HuH-7 (cell line): ENCODE measurements at places on chromosomes 7 and 10.
A peak's percentile ranks its signal among the peaks of the same experiment; 100 is the strongest.

DNA sequence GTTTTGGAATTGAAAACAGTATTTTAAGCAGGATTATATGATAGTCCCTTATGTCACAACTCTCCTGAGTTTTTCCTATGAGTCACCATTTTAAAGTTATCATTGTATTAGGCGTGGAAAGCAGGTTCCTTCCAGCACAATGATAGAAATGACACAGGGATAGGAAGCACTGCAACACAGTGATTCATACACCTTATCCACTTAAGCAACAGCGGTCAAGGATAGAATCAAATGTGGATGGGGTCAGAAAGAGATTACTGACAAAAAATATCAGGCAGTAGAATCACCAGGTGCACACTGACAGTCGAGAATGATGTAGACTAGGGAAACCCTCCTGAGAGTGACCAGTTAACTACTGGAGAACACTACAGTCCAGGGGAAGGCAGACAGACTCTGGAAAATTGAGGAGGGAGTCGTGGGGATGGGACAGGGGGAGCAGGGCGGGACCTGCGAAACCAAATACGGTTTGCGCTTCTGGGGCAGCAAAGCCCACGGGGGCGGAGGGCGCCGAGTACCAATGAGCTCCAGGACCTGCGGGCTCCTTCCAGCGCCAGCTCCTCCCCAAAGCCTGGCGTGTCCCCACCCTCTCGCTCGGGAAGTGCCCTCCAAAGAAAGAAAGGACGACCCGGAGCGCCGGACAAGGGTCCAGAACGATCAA is 479 bp downstream of the PNPLA8 start:
- peak; percentile 73 for DNase-seq

DNA sequence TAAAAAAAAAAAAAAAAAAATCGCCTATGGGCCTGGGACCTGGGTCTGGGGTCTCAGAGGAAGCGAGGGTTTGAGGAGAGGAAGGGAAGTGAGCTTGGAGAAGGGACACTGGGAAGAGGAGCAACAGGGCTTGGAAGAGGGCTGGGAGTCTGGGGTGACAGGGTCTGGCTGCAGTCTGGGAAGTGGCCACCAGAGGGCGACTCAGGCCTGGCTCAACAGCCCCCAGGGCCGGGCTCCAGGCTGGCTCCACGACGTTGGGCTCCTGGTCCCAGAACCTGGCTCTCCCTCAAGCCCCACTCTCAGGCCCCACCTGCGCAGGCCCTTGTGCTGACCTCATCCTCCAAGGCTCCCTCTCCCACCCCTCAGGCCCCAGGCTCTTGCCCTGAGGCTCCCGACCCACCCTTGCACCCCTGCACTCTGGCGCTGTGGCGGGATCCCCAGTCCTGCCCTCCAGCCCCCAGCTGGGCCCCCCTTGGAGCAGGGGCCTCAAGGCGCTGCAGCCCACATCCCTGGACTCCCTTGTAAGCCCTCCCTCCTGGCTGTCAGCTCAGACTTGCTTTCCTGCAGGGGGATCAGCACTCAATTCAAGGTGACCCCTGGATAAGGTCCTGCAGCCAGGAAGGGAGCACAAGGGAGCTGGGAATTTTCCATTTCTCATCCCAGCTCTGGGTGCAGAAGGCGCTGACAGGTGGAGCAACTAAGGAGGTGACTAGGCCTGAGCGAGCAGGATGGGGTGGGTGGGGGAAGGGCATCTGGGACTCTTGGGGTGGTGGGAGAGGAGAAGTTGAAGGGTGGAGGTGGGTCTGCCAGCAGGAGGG is 5.4 kb upstream of the SPACDR start:
- peak; percentile 98 for DNase-seq

DNA sequence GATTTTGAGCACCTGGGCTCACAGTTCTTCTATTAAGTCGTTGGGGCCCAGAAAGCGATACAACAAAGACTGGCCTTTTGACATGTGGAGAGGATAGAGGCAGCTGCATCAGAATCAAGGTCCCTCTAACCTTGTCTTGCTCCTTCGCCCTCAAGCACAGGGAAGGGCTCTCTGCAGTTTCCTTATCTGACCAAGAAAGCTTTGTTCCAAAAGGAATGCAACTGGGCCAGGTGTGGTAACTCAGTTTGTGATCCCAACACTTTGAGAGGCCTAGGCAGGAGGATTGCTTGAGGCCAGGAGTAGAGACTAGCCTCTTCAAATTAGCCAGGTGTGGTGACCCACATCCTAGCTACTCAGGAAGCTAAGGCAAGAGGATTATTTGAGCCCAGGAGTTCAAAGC is 32.2 kb downstream of the SVOPL start:
- no peak for DNase-seq

DNA sequence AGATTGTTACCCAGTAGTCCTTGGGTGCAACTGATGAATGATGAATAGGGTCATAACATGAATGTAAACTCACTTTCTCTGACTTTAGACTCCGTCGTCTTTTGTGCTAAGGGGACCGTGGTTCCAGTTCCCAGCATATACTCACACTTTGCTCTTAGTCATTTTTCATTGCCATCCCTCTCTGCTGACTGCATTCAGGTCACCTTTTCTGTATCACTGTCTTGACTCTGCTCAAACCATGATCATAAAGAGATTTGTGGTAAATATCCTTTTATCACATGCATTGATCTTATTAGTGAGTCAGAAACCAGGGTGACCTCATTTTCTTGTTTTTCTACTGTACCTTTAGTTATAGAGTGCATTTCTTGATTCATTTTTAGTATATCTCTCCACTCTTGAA is 141.1 kb upstream of the AGR3 start:
- DNase-seq = no peak

GRCh38 chr7:39510864-39511354 is 55.3 kb upstream of the YAE1 start:
- DNase-seq = no peak

- DNase-seq = no peak
Observed at GRCh38 chr7:14747701-14748100, 154.8 kb downstream of the DGKB start.

- no peak for DNase-seq
Observed at GRCh38 chr7:42686594-42687156, 225.2 kb downstream of the C7orf25 start.

DNA sequence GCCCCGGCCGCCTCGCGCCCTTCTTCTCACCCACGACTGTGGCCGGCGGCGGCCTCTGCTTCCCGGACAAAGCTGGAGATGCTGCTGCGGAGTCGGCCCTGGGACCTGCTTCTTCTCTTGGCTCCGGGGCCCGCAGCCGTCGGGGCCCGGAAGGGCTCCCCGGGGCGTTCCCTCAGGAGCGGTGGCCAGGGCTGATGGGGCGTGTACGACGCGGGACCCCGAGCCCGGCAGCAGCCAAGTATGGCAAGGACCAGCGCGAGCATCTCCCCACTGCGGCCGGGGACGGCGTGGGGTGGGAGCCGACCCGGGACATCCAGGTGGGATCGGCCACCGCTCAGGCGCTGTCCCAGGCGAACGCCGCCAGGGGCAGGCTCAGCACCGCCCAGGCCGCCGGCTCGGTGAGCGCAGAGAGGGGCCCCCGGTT is 27.6 kb upstream of the BMS1 start:
- no peak for DNase-seq

GRCh38 chr7:25313526-25313925 is 85.2 kb upstream of the NPVF start:
- DNase-seq = no peak

DNA sequence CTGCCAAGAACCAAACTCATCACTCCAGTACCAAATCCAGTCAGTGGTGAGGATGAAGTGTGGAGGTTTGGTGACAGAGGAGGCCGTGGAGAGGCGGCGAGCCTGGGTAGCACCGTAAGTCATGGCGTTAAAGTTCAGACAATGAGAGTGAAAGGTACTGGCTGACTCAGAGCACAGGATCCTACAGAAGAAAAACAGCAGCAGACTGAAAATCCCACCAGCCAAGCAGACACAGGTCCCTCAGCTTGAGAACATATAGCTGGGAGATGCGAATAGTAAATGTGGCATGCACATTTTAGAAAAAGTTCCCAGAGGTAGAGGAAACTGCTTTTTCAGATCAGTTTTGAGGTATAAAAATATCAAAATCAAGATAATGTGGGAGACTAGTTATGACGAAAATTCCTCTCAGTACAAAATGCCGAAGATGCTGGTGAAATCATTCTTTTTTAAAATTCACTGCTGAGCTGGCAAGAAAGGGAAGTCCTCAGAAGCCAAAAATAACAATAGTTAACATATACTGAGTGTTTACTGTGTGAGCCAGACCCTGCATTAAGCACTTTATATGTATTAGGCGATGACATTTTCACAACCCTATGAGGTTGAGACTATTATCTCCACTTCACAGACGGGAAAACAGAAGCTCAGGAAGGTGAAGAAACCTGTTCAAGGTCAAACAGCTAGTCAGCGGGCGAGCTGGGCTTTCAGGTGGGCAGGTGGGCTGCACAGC is 20.9 kb downstream of the PARP12 start:
- DNase-seq = no peak

DNA sequence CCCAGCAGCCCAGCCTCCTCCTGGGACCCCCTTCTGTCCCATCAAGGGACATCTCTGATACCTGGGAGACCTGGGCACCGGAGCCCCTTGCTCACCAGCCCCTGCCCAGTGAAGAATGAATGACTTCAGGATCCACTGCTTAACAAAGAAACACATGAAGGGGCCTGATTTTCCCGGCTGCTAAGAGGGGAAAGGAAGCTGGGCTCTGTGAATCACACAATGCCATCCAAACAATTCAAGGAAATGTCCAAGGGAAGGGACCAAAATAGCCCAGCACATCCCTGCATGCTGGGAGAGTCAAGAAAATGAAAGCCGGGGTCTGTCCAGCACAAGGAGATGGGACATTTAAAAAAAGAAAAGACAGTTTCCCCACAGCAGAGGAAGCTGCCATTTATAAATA is 128.7 kb upstream of the JCAD start:
- DNase-seq = no peak

DNA sequence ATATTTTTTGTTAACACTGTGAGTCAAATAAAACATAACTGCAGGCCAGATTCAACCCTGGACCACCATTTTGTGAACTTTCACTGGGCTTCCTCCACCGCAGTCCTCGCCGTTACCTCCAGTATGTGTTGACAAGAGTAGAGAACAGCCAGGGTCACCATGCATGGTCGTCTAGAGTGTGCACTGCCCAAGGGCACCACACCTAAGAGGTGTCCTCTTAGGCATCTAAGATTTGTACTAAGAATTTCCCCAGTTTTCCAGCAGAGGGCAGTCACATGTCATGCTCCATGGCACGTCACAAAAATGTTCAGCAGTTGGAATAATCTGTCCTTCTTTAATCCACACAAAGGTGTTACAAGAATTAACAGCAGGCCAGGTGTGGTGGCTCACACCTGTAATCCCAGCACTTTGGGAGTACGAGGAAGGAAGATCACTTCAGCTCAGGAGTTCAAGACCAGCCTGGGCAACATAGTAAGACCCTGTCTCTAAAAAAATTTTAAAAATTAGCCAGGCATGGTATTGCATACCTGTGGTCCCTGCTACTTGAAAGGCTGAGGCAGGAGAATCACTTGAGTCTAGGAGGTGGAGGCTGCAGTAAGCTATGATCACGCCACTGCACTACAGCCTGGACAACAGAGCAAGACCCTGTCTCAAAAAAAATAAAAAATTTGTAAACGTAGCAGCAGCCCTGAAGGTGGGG is 71.2 kb upstream of the FOXK1 start:
- peak; percentile 74 for DNase-seq

GRCh38 chr10:105258674-105259065 is 617.6 kb downstream of the SORCS3 start:
- no peak for DNase-seq

- no peak for DNase-seq
Observed at GRCh38 chr10:104351919-104352318, 1.7 kb upstream of the CFAP58 start.

DNA sequence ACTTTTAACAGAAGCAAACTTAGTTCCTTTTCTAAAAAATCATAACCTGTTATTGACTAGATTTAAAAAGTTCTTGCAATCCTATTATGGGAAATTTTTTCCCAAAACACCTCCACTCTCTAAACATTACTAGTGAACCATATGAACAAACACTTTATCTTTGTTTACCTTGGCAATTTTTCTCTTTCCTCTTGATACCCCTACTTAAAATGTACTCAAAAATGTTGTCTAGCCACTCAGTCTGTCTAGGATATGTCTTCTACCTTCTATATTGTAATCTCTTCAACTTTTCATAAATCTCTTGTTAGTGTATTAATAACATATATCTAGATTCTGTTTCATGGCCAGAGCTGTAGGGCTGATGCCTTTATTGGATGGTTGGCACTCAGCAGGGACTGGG is 630.0 kb upstream of the GRM3 start:
- no peak for DNase-seq

- DNase-seq = no peak
Observed at GRCh38 chr10:7610651-7611389, 55.9 kb downstream of the ITIH5 start.

GRCh38 chr10:105514106-105514505 is 873.0 kb downstream of the SORCS3 start:
- DNase-seq = no peak

DNA sequence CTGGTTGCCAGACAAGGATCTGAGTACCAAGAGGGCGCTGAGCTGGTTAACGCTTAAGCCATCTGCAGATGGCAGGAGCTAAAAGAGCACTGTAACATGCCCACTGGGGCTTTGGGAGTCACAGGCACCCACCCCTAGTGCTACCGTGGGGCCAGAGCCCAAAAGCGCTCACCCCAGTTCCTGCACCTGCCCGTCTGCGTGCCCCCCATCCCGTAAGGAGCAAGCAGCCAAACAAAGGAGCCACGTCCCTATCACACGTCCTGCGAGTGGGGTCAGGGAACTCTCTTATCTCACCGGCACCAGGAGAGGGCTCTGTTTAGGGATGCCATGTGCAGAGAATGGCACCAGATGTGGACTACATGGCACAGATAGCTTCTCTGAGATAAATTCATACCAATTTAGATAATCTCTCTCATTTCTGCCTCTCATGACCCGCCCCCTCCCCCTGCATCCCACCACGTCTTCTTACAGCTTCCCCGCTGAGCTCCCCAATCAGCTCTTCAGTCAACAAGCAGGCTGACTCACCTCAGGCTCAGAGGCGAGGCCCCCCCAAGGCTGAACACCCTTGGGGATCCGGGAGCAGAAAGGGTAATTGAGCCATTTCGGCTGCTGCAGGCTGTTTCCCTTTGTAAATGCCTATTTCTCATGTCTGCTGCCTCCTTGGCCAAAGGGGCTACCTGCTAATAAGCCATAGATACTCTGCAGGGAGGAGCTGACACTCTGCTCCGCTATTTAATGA is 235.7 kb downstream of the GRID1 start:
- no peak for DNase-seq

GRCh38 chr10:90816466-90816865 is 41.4 kb downstream of the HTR7 start:
- no peak for DNase-seq

- no peak for DNase-seq
Observed at GRCh38 chr7:132766660-132767059, 190.4 kb upstream of the PLXNA4 start.
